ENCODE measurements at places on chromosomes 6 and 20. TPM values are rescaled to one million over a fixed set of nuclear protein-coding genes. Genes with fewer than 3 reads are reported as not detected.

BPIFB4 gene
- total RNA-seq: not detected

MEI4 gene
- not detected for total RNA-seq

CST1 gene
- total RNA-seq: not detected

RBPJL gene
- total RNA-seq: not detected

KIAA0408 gene
- not detected for total RNA-seq

C6orf58 gene
- total RNA-seq: not detected

NAA20 gene
- 82.8 TPM for total RNA-seq

DNAAF9 gene
- total RNA-seq: 10.5 TPM

TREM2 gene
- not detected for total RNA-seq

MRAP2 gene
- total RNA-seq: 3.5 TPM

FABP7 gene
- total RNA-seq: not detected

Measured in HepG2 (cell line).